Forelimb muscle (tissue), 1 donor: ENCODE measurements at places on chromosomes 12 and 14. TPM values are rescaled to one million over a fixed set of nuclear protein-coding genes. Genes with fewer than 3 reads are reported as not detected.

DNA sequence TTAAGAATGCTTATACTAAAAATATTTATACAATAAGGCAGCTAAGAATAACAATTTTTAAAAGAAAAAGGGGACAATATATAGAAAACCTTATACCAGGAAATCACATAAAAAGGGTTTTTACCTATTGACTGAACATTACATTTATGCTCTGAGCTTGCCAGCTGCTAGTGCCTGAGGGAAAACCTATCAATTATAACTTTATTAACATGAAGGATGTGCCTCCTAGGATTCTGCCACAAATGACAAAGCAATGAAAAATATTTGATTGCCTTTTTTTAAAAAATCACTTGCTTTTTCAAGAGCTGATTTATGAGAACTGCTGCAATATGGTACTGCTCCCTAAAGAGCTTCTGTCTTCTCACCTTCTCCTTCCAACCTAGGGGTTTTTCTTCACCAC lies 185.7 kb downstream of the RIMBP2 start:
- DNase-seq, result no peak

DNA sequence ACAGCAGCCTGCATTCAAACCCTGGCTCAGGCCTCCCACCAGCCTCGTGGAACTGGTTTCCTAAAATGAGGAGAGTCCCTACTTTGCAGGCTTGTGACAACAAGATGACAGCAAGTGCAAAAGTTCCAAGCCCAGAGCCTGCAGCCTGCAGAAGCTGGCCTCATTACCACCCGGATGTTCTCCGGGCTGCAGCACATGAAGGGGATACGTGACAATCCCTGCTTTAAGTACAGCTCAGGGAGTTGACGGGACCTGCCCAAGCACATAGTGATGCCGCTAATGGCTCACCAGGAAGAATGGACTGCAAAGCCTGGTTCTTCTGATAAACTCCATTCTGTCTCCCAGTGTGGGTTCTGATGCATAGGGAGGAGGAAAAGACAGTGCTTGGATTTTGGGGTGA lies 15.0 kb downstream of the SSH1 start:
- no peak for DNase-seq

PAH gene
- not detected for polyA plus RNA-seq

- DNase-seq, result no peak
Measured at GRCh38 chr12:49037111-49037946, 18.8 kb upstream of the PRKAG1 start.

- DNase-seq, result no peak
Measured at GRCh38 chr12:98213556-98213955, 301.8 kb upstream of the TMPO start.

GRCh38 chr12:63305901-63306875 lies 155.2 kb upstream of the AVPR1A start:
- no peak for DNase-seq

- no peak for DNase-seq
Measured at GRCh38 chr14:81161088-81161487, 59.7 kb downstream of the GTF2A1 start.
